Stimulated activated CD4-positive, alpha-beta T cell treated with anti-CD3 and anti-CD28 coated beads, Interleukin-1b, Interleukin-23, amount 100 ng/mL, for 1 hour (primary cell): ENCODE measurements at places on chromosomes 1 and 21.

GRCh38 chr21:40754466-40754865 is 92.5 kb downstream of the DSCAM start:
- DNase-seq: no peak

- DNase-seq: no peak
Observed at GRCh38 chr1:5830771-5831599, 161.2 kb downstream of the NPHP4 start.

DNA sequence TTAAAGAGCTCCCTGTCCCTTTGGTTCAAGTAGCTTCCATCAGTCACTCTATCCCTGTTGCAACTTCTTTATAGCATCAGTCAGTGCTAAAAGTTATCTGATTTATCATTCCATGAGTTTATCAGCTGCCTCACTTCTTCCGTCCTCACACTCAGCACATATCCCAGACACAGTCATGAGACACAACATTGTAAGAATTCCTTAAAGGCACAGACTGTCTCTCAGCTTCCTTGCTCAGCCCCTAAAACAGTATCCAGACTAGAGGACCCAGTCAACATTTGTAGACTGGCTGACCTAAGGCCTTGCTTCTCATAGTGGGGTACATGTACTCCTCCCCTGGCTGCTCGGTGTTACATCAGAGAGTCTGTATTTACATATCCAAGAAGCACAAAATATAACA is 164.9 kb upstream of the ADGRL2 start:
- no peak for DNase-seq

DNA sequence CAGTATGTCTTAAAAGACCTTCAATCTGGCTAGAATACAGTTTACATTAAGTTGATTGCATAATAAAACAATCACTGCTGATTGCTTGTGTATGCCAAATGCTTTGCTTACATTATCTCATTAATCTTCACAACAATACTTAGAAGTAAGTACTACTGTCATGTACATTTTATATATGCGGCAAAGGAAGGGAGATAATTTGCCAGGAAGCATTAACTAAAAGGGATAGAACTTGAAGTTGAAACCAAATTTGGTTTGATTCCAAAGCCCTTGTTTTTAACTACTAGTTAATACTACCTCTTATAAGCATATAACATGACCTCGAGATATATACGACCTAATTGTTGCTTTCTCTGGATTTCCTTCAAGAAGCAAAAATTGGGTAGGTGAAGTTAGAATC is 155.8 kb downstream of the NTMT2 start:
- DNase-seq: no peak

DNA sequence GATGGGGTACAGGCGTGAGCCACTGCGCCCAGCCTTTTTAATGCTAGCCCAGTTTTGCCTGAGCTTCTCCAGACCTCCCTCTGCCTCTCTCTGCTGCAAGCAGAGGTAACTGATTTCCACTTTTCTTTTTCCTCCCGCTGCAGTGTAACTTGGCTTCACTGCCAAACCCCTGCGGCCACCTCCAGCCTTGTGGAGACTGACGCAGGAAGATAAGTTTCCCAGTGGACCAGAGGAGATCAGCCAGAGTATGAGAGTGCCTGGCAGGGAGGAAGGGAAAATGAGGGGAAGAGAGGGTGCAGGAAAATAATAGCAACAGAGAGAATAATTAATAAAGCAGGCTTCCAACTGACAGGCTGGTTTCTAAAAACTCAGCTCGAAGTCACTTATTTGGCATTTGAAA is 143.7 kb downstream of the PCNX2 start:
- DNase-seq: no peak

- DNase-seq: no peak
Observed at GRCh38 chr1:35642471-35642955, 1.2 kb upstream of the PSMB2 start.

DNA sequence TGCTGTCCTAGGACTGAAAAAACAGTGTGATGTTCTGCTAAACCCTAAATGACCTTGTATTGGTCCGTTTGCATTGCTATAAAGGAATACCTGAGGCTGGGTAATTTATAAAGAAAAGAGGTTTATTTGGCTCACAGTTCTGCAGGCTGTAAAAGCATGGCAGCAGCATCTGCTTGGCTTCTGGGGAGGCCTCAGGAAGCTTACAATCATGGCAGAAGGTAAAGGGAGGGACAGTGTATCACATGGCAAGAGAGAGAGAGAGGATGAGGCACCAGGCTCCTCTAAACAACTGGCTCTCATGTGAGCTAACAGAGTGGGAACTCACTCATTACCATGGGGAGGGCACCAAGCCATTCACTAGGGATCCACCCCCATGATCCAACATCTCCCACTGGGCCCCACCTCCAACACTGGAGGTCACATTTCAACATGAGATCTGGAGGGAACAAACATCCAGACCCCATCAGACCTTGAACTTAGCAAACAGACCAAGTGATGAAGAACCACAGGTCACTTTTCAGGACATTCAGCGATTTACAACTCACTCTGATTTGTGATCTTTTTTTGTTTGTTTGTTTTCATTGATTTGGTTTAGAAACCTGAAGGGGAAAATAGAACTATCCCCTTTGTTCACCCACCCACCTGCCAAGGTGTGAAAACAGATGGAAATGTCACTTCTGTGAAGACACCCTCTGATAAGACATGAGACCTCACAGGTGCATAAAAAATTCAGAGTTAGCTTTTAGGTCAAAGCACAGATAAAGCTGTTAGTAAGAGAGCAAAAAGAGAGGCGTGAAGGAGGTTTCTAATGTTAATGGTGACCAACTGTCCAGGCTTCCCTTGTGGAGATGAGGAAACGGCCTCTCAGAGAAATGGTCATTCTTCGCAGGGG is 104.2 kb upstream of the RALGPS2 start:
- no peak for DNase-seq

DNA sequence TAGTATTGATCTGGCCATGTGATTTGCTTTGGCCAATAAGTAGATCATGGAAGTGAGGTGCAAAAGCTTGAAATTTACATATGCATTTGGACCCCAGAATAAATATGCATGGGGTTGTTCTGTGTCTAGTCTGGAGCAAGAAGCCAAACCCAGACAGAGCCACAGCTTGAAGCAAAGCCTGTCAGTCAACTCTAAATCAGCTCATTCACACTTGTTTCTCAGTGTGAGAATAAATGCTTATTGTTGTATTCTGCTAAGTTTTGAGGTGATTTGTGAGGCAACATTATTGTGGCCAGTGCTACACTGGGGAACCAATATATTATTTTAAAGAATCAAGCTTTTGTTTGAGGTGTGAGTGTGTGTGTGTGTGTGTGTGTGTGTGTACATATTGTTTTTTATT is 12.2 kb upstream of the PGLYRP3 start:
- no peak for DNase-seq

GRCh38 chr1:201190005-201190404 is 619 bp upstream of the IGFN1 start:
- no peak for DNase-seq

GRCh38 chr1:30672661-30673060 is 50.7 kb downstream of the MATN1 start:
- no peak for DNase-seq

DNA sequence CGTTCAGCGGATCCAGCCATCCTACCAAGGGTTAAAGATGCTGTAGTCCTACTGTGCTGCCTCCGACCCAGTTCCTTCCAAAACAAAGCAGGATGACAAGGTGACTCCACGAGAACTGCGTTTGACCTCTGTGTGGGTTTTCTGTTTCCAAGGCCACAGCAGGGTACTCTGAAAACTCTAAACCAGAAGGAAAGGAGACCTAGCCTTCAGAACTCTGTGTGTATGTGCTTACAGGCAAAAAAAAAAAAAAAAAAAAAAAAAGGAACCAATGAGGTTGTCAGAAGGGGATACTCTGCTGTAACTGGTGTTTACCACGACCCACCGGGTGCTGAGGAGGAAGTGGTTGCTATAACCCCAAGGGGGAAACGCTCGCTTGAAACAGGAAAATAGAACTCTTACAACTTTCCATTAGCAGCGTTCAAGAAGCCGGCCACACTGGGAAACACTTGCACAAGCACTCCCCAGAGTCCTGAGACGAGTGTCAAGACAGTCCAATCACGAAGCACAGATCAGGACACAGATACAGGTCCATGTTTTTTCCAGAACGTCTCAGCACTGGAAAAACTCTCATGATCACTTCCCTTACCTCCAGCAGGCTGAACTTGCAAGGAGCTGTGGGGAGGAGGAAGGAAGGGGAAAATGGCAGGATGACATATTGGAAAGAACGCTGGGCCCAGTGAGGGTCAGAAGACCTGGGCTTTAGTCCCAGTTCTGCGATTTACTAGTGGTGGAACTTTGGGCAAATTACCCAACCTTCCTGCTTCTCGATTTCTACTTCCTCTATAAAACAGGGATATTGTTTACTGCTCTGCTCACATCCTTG is 64.0 kb downstream of the ITPKB start:
- peak; percentile 62 for DNase-seq

DNA sequence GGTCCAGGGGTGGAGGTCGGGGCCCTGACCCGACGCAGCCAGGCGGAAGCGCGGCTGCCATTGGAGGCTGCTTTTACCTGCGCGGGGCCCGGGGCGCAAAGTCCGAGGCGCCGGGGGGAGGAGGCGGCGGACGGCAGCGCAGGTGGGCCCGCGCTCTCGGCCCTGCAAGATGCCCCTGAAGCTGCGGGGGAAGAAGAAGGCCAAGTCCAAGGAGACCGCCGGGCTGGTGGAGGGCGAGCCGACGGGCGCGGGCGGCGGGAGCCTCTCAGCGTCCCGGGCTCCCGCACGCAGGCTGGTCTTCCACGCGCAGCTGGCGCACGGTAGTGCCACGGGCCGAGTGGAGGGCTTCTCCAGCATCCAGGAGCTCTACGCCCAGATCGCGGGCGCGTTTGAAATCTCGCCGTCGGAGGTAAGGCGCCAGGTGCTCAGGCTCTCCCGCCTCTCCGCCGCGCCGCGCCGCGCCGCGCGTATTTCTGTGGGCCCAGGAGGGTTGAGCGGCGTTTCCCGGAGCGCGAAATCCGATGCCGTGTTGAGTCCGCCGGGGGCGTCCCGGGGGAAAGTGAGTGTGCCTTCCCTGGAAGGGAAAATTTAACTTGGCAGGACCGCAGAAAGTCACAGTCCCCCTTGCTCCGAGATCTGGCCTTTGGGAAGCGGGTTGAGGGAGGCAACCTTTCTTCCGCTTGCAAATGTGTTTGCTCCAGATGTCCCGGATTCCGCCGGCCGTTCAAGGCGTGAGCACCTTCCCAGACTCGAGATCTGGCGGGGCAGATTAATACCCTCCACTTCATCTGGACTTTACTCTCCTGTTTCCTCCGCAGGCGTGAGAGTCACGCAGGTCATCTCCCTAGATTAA is at the start of gene GIPC2:
GIPC2 (plus strand) TSS at position 41 of the 853 bp plus-strand sequence; CDS start at position 170, 129 bp downstream.
- DNase-seq: no peak

DNA sequence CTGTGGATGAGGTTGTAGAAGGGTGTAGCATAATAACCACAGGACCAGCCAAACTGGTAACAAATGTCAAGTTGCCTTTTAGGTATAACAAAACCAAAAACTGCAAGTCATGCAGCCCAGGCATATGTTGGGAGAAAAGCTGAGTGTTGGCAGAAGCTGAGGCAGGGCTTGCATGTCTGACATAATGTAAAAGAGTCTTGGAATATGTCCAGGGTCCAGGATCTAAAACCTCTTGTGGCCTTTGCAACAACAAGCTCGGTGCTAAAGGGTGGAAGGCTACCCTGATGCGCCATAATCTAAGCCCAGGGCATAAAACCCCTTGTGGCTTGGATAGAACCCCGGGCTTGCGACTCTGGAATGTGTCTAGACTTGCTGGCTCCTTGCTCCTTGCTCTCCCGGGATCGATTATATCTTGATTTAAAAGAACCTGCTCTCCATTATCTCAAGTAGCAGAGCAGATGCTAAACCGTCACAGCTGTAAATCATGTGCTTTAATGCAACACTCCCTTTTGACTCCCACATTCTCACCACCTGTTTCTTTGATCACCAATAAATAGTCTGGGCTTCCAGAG is 26.5 kb upstream of the SLC35A3 start:
- DNase-seq: no peak

DNA sequence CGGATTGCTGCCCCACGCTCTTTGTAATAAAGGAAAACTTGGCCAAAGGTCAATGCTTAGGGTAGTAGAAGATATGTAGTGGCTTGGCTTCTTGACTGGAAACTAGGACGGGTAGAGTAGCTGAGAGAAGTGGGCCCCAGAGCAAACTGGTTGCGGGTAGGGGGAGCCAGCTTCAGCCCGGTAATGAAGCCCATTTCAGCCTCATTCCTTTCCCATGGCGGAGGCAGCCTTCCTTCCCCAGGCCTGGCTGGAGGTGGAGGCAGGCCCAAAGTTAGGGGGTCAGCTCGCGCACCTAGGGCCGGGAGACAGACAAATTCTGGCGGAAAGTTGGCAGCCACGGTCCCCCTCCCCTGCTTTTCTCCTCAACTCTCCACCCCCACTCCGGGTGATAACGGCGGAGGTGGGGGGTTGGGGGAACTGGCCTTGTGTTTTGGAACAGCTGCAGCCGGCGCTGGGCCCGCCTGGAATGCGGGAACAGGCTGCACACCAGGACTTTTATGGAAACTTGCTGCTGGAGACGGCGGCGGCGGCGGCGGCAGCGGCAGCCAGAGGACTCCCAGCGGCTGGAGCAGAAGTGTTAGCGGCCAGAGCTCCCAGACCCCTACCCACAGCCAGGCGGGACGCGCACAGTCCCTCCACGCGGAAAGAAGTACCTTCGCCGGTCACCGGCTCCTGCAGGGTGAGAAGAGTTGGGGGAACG is at the start of gene NEXN:
NEXN (plus strand) TSS at position 544 of the 700 bp plus-strand sequence. CDS start 27,483 bp downstream, outside the sequence.
- DNase-seq: no peak

DNA sequence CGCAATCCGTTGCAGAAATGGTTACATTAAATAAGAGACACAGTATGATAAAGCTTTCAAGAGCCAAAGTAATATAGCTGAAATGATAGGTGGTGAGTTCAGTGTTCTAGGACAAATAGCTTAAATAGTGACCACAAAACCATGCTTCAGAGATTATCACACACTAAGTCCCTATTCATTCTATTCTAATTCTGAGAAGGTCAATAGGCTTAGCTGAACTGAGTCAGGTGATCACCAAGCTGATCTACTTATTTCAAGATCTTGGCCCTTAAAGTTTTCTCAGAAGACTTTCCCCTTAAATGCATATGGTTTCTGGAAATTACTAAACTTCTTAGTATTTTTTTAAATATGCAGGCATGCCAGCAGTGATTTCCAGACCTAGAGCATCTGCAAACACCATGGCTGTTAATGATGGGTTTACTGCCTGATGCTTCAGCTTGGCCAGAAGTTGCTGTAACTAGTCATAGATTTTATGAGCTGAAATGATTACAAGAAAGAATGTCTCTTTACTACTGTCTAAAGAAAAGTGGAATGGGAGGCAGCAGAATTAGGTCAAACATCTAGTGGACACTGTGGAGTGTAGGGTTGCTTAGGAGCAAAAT is 242.9 kb downstream of the ST6GALNAC3 start:
- DNase-seq: no peak

- no peak for DNase-seq
Observed at GRCh38 chr1:10835822-10836421, 39.5 kb upstream of the CASZ1 start.

DNA sequence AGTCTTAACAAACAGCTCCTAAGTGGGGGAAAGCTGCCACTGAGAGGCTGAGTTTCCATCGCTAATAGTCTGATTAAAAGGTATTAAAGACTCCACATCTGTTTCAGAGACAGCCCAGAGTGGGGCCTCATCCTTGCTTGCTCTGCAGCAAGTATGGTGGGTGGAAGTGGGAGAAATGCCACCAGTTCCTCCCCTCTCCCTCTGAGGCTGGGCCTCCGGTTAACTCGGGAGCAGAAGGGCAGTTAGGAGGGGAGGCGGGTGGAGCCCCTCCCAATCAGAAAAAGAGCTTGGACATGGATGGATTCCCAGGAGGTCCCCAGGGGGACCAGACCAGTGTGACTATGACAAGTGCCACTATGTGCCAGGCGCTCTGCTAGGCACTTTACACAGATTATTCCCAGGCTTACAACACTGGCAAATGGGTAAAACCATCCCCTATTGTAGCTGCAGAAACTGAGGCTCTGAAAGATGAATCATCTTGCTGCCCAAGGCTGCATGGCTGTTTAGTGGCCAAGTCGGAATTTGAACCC is 11.4 kb upstream of the ASCL5 start:
- DNase-seq: no peak
